ENCODE measurements at places on chromosomes 7 and 10.

DNA sequence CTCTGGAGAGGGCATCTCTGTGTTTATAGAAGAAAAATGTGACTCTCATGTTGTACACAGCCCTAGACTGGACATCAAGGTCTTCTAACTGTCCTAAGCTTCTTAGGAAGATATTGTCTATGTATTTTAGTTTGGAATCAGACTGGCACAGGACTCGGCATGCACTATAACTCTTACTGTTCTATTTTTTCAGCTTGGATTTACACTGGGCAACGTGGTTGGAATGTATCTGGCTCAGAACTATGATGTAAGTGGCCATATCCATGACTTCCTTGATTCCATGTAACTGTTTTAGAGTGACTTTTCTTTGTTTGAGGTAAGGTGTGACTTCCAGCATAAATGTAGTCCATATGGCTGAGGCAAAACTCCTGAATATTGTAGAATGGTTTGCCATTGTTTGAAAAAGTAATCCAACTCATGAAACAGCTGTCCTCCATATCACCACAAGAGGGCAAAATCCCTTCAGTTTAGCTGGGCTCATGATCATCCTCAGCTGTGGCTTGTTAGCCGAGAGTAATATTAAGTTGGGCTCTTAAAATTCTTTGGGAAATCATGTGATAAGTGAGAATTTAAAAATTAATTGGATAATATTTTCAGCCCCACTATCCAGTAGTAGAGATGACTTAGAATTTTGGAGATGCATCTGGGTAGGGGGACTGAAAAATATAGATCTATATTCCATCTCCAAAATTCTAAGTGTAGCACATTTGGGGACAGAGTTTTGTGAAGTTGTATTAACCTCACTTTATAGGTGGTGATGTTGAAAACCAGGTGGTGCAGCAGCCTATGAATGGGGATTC, 10.4 kb downstream of the STMP1 start:
- DNase-seq = no peak

DNA sequence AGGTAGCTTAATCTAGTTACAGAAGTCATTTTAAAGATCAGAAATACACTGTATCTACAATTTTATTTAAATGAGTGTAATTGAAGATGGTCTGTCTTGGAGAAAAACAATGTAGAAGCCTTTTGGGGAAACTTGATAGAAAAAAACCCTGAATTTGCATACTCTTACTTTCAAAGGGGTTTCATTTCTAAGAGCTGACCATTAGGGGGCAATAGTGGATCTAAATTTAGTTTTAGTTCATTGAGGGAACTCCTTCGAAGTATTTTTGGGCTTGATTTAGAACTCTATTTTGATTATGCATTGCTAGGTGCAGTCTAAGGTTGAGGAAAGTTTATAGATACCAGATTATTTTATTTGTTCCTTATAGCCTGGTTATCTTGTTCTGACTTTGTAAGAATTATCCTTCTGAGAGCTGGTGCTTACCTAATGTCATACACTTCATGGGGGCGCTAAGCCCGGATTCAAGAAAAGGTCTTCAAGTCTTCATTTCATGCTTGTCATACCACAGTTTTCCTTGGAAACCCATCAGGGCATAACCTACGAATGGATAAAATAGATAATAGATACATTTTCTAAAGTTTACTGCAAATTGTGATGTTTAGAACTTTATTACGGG, 69.1 kb upstream of the MXI1 start:
- DNase-seq = no peak

DNA sequence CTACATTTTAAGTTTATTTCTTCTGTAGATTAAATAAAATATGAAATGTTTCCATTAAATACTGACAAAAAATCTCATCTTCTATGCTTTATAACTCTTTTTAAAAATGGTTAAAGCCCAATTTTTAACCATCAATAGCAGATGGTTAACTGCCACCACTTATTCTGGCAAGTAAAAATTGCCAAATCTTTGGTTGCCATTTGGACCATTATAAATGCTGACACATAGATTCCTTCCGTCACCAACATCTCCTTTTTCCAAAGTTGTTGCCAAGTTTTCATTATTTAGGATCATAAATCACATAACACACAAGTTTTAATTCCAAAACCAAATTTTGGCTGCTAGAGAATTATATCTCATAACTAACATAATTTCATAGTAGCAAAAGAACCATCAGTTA, 1614.3 kb downstream of the REEP3 start:
- DNase-seq = no peak

DNA sequence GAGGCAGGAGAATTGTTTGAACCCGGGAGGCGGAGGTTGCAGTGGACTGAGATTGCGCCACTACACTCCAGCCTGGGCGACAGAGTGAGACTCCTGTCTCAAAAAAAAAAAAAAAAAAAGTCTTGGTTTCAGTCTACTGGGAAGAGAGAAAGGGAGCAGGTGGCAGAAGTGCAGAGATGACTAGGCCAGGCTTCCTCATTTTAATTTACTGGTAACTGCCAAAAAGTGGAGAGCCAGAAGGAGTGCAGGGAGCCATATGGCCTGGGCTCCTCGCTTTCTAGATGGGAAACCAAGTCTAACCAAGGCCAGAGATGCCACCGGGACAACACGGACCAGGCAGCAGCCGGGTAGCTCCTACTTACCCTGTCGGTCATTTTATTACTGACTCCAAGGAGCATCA, 12.2 kb downstream of the SEPHS1 start:
- no peak for DNase-seq

GRCh38 chr10:21183025-21183424, 285.9 kb upstream of the NEBL start:
- DNase-seq = no peak

DNA sequence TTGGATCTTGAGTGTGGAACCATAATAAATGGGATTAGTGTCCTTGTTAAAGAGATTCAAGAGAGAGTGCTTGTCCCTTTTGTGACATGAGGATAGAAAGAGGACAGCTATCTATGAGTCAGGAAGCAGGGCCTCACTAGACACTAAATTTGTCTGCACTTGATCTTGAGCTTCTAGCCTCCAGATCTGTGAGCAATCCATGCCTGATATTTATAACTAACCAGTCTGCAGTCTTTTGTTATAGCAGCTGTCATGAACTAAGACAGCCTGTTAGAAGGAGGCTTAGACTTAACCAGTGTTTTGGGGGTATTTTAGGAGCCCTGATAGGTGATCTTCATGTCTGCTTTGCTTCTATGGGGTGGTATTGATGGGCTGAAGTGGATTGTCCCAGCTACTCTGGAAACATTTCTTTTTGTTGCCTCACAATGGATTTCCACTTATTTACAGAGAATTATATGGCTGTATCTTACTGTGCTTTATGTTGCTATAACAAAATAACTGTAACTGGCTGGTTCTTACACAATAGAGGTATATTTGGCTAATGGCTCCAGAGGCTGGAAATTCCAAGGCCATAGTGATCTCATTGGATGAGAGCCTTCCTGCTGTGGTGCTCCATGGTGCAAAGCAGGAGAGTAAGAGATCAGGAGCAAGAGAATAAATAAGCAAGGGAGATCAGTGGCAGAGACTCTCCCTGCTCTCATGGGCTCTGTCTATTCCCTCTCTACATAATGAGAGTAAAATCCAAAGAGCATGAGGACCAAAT, 23.4 kb upstream of the AKR1C3 start:
- DNase-seq = no peak

GRCh38 chr7:146788008-146788407, 671.4 kb downstream of the CNTNAP2 start:
- DNase-seq = no peak

GRCh38 chr7:120714945-120715344, 143.0 kb downstream of the TSPAN12 start:
- no peak for DNase-seq

- DNase-seq = no peak
Measured at GRCh38 chr10:131654471-131655087, 246.2 kb upstream of the PPP2R2D start.

DNA sequence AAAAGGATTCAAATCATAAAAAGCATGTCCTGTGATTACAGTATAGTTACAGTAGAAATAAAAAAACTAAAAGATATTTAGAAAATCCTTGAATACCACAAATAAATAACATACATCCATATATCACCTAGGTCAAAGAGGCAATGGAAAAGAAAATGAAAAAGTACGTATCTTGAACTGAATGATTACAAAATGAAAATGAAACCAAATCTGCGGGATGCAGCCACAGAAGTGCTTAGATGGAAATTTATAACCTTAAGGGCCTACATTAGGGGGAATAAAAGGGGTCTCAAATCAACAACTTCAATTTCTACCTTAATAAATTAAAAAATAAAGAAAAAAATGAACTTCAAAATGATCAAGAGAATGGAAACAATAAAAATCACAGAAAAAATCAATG, 879.0 kb upstream of the CELF2 start:
- DNase-seq = no peak

- no peak for DNase-seq
Measured at GRCh38 chr7:17674166-17674942, 265.9 kb downstream of the SNX13 start.

DNA sequence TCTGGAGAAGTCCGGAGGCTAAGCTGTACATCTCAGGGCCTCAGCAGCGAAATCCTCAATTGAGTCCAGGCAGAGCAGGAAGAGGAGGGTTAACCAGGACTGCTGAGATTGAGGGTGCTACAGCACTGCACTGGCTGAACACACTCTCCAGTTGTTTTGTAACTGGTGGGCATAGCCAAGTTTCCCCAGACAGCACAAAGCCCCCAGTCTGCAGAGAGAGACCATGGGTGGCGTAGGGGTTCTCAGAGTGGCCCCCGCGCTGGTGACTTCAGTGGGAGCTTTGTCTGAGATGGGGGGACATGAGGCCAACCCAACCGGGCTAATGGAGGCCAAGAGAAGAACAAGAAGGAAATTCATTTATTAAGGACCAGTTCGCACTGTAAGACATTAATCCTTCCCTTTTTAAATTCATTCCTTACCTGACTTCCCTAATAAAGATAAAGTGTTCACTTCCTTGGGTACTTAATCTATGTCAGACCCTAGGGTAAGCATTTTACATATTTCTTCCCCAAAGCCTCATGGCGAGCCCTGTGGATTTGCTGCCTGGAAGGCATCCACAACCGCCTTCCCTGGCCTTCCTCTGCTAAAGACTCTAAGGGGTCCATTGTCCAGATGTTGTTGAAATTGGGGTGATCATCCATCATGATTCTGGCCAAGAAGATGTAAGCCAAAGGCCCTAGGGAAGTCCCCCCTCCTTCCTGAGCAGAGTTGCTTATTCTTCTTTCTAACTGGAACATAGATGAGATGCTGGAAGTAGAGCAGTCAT, 121.4 kb upstream of the CHST15 start:
- DNase-seq = no peak

DNA sequence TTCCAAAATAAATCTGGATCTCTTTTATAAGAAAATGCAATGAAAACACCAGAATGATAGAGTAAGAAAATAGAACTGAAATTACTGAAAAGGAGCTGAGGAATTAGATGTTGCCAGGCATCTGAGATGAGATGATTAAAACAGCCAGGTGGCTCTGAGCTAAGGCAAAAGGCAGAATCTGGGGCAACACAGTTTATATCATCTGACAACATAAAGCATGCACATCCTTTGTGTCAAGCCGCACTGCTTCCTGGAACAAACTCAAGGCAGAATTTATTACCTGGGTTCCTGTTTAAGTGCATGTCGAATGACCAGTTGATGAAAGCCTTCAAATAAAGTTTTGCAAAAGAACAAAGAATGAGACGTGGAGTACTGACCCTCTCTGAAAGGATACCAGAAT, 247.0 kb downstream of the SNX10 start:
- no peak for DNase-seq

DNA sequence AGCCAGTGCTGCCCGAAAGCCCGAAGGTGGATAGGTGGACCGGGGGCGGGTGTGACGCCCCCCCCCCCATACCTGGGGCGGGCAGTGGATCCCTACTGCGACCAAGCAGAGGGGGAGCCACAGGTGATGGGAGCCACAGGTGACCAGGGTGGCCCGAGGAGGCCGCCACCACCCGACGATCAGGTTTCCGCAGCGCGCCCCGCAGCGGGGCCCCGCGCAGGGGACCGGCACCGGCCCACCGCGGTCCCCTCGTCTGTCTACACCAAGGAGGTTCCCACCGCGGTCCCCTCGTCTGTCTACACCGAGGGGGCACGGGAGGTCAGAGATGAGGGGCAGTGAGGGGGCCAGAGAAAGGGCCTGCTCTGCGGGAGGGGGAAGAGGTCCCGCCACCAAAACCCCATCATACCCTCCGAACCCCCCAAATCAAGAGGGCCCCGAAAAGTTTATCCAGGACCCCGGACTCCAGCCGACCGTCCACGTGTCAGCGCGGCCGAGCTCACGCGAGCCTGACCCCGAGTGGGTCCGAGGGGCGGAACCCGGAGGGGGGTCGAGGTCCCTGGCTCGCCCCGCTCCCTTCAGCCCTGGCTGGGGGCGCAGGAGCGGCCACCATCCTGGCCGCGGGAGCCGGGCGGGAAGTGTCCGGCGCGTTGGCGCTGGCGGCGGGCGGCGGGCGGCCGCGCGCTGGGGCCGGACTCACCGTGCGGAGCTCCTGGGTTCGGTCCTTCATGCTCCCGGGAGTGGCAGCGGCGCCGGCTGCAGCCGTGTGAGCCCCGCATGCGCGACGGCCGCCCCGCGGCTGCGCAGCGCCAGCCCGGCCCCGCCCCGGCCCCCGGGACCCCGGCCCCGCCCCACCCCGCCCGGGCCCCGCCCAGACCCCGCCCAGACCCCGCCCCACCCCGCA, at the start of gene STX1A:
STX1A (minus strand) TSS at position 765 of the 901 bp plus-strand sequence; CDS start at position 727, 38 bp downstream.
- no peak for DNase-seq

DNA sequence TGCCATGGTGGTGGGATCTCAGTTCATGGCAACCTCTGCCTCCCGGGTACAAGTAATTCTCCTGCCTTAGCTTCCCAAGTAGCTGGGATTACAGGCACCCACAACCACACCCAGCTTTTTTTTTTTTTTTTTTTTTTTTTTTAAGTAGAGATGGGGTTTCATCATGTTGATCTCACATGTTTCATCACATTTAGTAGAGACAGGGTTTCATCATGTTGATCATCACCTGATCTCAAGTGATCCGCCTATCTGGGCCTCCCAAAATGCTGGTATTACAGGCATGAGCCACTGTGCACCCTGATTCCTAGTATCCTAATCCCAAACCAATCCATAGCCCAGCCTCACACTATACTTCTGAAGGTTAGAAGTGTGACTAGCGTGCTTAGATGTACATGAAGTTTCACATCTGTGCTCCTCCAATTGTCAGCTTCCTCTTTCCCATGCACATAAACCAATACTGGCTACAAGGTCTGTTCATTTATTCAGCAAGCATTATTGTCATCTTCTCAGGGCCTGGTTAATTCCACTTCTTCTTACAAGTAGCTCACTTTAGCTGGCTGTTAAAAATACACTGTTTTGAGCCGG, 6.8 kb upstream of the NAT16 start:
- no peak for DNase-seq

GRCh38 chr7:146479040-146479439, 362.4 kb downstream of the CNTNAP2 start:
- no peak for DNase-seq
